ENCODE measurements at places on chromosomes 3 and 15.

DNA sequence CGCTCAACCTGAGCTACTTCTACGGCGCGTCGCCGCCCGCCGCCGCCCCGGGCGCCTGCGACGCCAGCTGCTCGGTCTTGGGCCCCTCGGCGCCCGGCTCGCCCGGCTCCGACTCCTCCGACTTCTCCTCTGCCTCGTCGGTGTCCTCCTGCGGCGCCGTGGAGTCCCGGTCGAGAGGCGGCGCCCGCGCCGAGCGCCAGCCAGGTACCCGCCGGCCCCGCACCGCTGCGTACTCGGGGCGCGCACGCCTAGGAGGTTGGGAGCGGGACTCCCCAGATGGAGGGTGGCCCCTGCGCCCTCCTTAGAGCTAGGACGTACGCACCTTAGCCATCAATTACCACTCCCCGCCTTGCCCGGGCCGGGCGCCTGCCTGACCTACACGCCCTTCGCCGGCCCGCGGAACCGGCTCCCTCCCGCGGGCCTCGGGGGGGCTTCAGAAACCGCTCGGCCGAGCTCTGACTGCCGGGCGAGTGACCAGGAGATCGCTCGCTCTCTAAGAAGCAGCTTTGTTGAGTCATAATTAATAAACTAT, 466 bp downstream of the NFKBIZ start:
- DNase-seq, result peak; percentile 51

DNA sequence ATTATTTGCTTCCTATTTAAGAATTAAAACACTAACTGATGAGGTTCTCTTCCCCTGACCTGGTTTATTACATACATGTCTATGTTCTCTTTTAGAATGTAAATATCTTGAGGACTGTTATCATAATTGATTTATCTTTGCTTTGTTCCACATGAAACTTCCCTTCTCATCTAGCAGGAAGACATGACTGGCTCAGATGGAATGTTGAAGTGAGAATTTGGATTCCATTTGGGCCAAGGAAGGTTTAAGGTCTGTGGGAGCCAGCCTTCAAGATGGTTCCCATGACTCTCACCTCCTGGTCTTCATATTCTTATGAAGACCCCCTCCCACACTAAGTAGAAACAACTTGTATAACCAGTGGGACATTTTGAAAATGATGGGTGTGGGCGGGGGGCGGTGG, 222.2 kb upstream of the GADL1 start:
- DNase-seq, result no peak

- DNase-seq, result no peak
These were observed 104.3 kb downstream of the LINGO1 start for GRCh38 chr15:77528290-77528967.

- no peak for DNase-seq
These were observed 241.3 kb downstream of the ITPR1 start for GRCh38 chr3:4734454-4734853.

DNA sequence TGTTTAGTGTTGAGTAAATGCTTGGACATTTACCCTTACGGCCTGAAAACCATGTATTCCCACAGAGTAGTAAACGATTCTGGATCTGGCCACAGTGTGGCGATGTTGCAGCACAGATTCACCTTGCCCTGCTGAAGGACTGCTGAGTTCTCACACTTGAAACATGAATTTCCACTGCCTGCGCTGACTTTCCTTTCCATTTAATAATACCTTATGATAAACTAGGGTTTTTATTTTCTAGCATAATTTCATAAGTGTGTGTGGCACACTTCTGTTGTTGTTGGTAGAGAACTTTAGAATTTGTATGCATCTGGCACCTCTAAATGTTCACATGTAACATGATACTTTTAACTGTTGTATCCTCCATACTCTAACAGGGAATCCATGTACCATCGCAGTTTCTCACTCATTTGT, 53.9 kb downstream of the C3orf38 start:
- peak; percentile 54 for DNase-seq

DNA sequence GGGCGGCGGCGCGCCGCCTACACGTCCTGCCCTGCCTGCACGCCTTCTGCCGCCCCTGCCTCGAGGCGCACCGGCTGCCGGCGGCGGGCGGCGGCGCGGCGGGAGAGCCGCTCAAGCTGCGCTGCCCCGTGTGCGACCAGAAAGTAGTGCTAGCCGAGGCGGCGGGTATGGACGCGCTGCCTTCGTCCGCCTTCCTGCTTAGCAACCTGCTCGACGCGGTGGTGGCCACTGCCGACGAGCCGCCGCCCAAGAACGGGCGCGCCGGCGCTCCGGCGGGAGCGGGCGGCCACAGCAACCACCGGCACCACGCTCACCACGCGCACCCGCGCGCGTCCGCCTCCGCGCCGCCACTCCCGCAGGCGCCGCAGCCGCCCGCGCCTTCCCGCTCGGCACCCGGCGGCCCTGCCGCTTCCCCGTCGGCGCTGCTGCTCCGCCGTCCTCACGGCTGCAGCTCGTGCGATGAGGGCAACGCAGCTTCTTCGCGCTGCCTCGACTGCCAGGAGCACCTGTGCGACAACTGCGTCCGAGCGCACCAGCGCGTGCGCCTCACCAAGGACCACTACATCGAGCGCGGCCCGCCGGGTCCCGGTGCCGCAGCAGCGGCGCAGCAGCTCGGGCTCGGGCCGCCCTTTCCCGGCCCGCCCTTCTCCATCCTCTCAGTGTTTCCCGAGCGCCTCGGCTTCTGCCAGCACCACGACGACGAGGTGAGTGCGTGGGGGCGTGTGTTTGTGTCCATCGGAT, 602 bp downstream of the TRIM71 start:
- DNase-seq, result no peak

- no peak for DNase-seq
These were observed 5.8 kb upstream of the COL7A1 start for GRCh38 chr3:48600711-48601621.

DNA sequence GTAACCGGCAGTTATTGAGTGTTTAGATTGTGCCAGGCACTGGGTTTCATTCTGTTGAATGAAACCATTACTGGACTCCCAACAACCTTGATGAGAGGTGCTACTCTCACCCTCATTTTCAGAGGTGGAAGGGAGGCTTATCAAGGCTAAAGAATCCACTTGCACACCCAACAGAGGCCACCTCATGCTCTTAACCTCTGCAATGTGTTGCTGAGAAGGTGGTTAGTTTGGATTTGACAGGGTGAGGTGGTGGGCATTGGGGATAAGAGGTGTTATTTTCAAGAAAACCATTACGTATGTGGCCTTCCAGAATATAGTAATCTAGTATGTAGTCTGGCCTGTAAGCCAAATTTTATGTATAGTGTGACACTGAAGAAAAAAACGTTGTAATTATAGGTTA, 73.1 kb downstream of the FHIT start:
- DNase-seq, result no peak

- no peak for DNase-seq
These were observed 438.8 kb downstream of the FHIT start for GRCh38 chr3:60812502-60812901.

DNA sequence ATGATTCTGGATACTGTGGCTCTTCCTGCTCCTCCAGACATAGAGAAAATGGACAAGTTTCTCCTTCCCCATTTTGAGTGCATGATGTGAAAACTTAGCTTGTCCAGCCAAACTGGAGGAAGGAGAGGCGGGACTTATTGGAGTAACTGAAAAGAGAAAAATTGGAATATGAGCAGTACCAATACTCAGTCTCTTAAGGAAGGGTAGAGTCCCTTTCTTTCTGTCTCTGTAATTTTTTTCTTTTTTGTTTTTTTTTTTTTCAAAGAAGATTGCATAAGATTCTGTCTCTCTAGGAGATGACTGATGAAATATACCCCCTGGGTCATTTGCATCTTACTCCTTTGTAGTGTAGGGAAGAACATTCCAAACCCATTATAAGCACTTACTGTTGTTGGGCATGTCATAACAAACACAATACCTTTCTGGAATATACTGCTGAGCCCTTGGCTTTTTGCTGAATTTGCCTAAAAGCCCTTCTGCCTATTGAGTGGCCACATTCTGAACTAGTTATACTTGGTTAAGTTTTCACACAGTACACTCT, 498.1 kb upstream of the TPRG1 start:
- DNase-seq, result no peak

DNA sequence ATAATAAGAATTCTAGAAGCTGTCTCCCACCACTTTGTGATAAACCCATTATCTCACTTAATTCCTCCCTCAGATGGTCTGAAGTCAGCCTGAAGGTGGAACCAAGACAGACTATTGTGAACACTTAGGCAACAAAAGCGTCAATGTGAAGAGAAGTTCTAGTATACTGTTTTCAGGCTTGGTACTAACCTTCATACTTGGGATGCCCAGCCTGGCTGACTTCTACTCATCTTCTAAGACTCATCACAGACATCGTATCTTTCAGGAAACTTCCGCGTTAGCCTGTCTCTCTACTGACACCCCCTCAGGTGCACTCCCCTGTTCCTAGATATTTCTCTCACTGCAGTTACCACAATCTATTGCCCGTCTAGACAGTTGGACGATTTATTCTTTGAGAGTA, 201.2 kb downstream of the SATB1 start:
- no peak for DNase-seq

GRCh38 chr3:152365766-152366593, 97.3 kb downstream of the MBNL1 start:
- DNase-seq, result no peak

DNA sequence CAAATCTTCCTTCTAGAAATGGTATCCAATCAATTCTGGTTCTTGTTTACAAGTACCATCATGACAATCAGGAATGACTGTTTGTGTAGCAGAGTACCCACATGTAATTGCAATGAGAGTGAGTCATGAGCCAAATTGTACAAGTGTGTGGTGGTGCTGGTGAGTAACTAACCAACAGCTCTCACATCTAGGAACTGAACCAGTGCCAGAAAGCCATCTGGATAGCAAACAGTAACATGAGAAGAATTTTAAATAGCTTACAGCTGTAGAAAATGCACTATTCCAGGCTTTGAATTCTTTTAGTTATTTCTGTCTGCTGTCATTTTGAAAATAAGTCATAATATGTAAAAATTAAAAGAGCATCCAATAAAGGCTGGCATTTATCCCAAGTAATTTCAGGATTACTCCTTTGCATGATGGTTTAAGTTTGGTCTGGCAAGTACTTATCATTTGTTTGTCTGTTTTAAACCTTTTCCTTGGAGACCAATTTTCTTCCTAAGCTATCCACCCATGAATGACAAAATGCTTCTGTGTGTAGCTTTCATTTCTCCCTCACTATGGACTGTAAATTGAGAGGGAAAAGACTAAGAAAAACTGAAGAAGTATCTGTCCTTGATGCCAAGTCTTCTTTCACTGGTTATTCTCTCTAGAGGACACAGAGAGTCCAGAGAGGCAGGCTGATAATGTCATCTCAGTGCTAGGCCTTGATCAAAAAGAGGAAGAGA, 60.0 kb downstream of the PIK3CB start:
- no peak for DNase-seq

GRCh38 chr15:59662260-59662659, 4.9 kb upstream of the GTF2A2 start:
- DNase-seq, result no peak

DNA sequence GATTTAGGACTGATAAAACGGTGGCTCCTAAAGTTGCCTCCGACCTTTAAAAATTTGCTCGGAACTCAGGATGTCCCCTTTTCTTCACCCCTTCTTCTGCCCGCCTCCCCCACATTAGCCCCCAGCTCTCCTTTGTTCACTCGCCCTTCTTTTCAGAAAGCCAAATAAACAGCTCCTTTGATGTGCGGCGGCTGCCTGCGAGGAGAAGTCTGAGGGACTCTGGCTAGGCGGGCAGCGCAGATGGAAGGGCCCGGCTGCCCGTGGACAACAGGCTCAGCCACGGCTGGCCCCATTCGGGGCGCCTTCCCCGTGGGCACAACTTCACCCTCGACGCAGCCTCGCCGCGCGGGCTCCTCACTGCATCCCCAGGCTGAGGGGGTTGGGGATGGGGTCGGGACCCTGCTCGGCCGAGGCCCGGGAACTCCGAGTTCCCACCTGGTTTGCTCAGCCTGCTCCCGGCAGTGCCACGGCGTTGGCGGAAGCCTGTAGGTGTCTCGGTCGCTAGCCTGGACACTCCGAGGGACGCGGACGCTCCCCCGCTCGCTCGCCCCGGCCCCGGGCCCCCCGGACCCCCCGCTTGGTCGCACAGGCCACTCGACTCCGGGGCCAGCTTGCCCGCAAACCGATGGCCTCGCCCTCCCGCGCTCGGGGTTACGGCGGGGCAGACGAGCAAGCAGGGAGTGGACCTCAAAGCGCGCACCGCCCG, 897 bp upstream of the TLE3 start:
- peak; percentile 35 for DNase-seq

- no peak for DNase-seq
These were observed 251.5 kb downstream of the GABRG3 start for GRCh38 chr15:27222479-27222878.

DNA sequence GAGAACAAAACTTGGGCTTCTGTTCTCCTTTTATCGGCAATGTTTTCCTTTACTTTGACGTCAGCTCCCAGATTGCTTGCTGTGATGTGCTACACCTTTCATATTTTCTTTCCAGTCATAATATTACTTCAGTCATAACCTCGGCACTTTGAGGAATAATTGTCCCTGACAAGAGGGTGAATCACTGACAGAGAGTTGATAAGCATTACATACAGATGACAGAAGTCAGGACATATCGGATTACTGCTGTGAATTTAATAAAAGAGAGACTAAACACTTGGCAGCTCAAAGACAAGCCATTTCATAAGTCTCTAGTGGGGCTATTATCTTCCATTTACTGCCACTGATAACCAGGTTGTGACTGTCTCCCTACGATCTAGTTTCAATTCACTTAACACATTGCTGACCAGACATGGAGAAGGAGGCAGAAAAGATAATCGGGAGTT, 362.1 kb upstream of the ARRDC4 start:
- no peak for DNase-seq

- DNase-seq, result no peak
These were observed 147.9 kb downstream of the OR4M2 start for GRCh38 chr15:22228101-22228762.

GRCh38 chr15:97759363-97759762, 201.1 kb upstream of the ARRDC4 start:
- DNase-seq, result no peak

GRCh38 chr3:10463533-10464434, 41.6 kb downstream of the ATP2B2 start:
- no peak for DNase-seq

GRCh38 chr15:23854912-23855659, 168.0 kb upstream of the NDN start:
- no peak for DNase-seq

GRCh38 chr3:185504636-185505035, 5.8 kb upstream of the TMEM41A start:
- DNase-seq, result no peak

GRCh38 chr3:135965129-135965505, 411 bp upstream of the PPP2R3A start:
- no peak for DNase-seq

- no peak for DNase-seq
These were observed 8.1 kb upstream of the RBP1 start for GRCh38 chr3:139547666-139548065.

DNA sequence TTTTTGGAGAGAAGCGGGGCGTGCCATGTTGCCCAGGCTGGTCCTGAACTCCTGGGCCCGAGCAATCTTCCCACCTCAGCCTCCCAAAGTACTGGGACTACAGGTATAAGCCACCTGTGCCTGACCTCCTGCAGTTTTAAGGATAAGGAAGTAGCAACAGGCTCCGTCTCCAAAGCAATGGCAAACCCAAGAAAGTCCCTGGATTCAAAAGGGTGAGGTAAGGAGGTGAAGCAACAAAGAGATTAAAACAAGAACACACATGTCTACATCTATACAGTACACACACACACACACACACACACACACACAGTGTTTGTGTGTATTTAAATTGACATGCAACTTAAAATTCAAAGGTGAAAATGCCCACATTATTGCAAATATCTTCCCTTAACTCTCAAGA, 58.9 kb downstream of the ABCC5 start:
- DNase-seq, result no peak

Data from left ventricle myocardium inferior (tissue), 1 donor.